ENCODE measurements at places on chromosomes 2 and 18. TPM values are rescaled to one million over a fixed set of nuclear protein-coding genes. Genes with fewer than 3 reads are reported as not detected.

Gene DYNC1I2
- total RNA-seq = 139 TPM

Gene UGT1A6
- not detected for total RNA-seq

Gene TMEM163
- total RNA-seq = 15.3 TPM

Gene EVA1A
- total RNA-seq = not detected

Gene SERPINB12
- total RNA-seq = not detected

Gene G6PC2
- total RNA-seq = not detected

Gene HRH4
- not detected for total RNA-seq

Gene SIX3
- total RNA-seq = not detected

Gene GAL3ST2
- 2.3 TPM for total RNA-seq

Gene C2orf80
- 26.7 TPM for total RNA-seq

Gene TXNDC2
- 0.45 TPM for total RNA-seq

Gene IFIH1
- total RNA-seq = 6.6 TPM

Gene IL18R1
- total RNA-seq = 0.81 TPM

Gene STPG4
- total RNA-seq = 1.3 TPM

Gene GEN1
- total RNA-seq = 3.6 TPM

Gene DIPK1C
- total RNA-seq = 14.6 TPM

Gene FBXO48
- total RNA-seq = 2.5 TPM

Gene GAREM1
- total RNA-seq = 28.4 TPM

Gene SS18
- 49.9 TPM for total RNA-seq

Gene CDK15
- 0.23 TPM for total RNA-seq

Gene CHPF
- 34.1 TPM for total RNA-seq

Gene ST8SIA5
- 25.8 TPM for total RNA-seq

Gene CABLES1
- total RNA-seq = 65.4 TPM

Gene LONRF2
- total RNA-seq = 104 TPM

Gene KCNIP3
- 54.7 TPM for total RNA-seq

Gene GNLY
- total RNA-seq = 3.9 TPM

Gene SFTPB
- not detected for total RNA-seq

Gene ZAP70
- 1.7 TPM for total RNA-seq

Gene PLB1
- total RNA-seq = 9.9 TPM

Gene RNU2-63P
- not detected for total RNA-seq

Gene L3MBTL4
- total RNA-seq = 20.3 TPM

Gene SETBP1
- 46.2 TPM for total RNA-seq

Gene STK36
- 44.1 TPM for total RNA-seq

Gene VIT
- 0.42 TPM for total RNA-seq

Gene IL1R2
- not detected for total RNA-seq

Gene TWIST2
- total RNA-seq = 0.63 TPM

Gene MBP
- 8,242 TPM for total RNA-seq

Gene CABYR
- 15.3 TPM for total RNA-seq

Gene FER1L5
- 1.4 TPM for total RNA-seq

Gene SLC9A4
- total RNA-seq = 0.53 TPM

Gene CCDC141
- 1.7 TPM for total RNA-seq

Gene RFTN2
- 79.9 TPM for total RNA-seq

Gene SRD5A2
- total RNA-seq = not detected

Gene IL36A
- not detected for total RNA-seq

Gene GBX2
- not detected for total RNA-seq

Gene TSN
- total RNA-seq = 68.0 TPM

Gene YWHAQ
- 320 TPM for total RNA-seq

Gene CD28
- 0.16 TPM for total RNA-seq

Gene ICA1L
- 78.8 TPM for total RNA-seq

Gene EMILIN1
- 8.6 TPM for total RNA-seq

Gene ATF2
- 95.2 TPM for total RNA-seq

Gene LYG2
- not detected for total RNA-seq

Gene UGT1A8
- total RNA-seq = not detected

Gene MAP3K19
- total RNA-seq = not detected

Gene IL37
- total RNA-seq = not detected

Gene NRP2
- total RNA-seq = 24.4 TPM

Gene EPB41L5
- total RNA-seq = 39.8 TPM

Gene DLGAP1
- total RNA-seq = 344 TPM

Gene CHRND
- total RNA-seq = 0.20 TPM

Data from dorsolateral prefrontal cortex (tissue), 122 donors.